ENCODE measurements at places on chromosomes 3 and 15. TPM values are rescaled to one million over a fixed set of nuclear protein-coding genes. Genes with fewer than 3 reads are reported as not detected.

GRCh38 chr15:29589975-29590374 is 232.3 kb downstream of the TJP1 start:
- DNase-seq: no peak

DNA sequence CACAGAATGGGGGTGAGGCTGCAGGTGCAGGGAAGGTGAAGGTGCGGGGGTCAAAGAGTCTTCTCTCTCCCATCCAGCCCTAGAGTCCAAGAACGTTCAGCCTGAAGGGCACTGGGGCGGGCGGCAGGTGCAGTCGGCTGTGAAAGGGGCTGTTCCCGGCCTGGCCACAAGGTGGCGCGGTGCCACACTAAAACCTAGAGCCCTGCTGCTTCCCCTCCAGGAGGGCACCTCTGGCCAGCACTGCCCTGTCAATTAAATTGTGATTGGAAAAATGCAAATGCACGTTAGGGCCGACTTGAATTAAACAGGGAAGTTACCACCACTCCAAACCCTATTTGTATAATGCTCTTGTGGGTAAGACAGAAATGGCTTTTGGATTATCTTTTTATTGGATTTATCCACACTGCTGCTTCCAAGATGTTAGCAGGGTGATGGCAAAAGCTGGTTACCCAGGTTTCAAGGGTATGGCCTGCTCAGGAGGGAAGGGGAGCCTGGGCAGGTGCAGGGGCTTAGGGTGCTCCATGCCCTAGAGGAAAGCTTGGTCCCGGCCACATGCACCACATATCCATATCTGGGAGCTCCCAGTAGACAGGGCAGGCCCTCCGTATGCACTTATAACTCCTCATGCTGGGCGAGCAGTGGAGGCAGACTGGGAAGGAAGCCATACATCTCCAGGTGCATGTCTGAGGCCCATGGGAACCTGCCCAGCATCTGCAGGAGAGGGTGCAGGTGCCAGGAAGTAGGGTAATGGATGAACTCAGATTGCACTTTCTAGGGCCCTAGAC is 119.8 kb downstream of the ADCY5 start:
- peak; percentile 44 for DNase-seq

GRCh38 chr15:69909719-69910444 is 187.8 kb downstream of the TLE3 start:
- no peak for DNase-seq

- no peak for DNase-seq
Observed at GRCh38 chr15:88714782-88715372, 76.1 kb downstream of the ISG20 start.

- DNase-seq: no peak
Observed at GRCh38 chr3:135085652-135086436, 290.8 kb downstream of the EPHB1 start.

DNA sequence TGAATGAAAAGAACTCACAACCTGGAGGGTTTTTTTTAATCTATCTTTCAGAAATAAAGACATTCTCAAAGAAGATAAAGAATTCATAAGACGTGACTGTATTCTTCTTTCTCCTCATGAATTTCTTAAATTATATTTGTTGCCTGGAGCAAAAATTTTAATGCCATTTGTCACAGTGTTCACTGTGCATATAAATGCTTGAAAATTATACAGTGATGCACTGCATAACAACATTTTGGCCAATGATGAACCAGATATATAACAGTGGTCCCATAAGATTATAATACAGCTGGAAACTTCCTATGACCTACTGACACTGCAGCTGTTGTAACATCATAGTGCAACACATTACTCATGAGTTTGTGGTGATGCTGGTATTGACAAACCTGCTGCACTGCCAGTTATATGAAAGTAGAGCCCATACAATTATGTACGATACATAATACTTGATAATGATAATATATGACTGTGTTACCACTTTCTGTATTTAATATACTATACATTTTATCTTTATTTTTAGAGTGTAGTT is 67.3 kb downstream of the P2RY1 start:
- no peak for DNase-seq

The TLR9 gene
- 0.11 TPM for total RNA-seq

The SPINK8 gene
- not detected for total RNA-seq

Data from spinal cord (tissue), 10 donors.